Esophagus squamous epithelium (tissue), 5 donors: ENCODE measurements at places on chromosomes 7 and 10.

DNA sequence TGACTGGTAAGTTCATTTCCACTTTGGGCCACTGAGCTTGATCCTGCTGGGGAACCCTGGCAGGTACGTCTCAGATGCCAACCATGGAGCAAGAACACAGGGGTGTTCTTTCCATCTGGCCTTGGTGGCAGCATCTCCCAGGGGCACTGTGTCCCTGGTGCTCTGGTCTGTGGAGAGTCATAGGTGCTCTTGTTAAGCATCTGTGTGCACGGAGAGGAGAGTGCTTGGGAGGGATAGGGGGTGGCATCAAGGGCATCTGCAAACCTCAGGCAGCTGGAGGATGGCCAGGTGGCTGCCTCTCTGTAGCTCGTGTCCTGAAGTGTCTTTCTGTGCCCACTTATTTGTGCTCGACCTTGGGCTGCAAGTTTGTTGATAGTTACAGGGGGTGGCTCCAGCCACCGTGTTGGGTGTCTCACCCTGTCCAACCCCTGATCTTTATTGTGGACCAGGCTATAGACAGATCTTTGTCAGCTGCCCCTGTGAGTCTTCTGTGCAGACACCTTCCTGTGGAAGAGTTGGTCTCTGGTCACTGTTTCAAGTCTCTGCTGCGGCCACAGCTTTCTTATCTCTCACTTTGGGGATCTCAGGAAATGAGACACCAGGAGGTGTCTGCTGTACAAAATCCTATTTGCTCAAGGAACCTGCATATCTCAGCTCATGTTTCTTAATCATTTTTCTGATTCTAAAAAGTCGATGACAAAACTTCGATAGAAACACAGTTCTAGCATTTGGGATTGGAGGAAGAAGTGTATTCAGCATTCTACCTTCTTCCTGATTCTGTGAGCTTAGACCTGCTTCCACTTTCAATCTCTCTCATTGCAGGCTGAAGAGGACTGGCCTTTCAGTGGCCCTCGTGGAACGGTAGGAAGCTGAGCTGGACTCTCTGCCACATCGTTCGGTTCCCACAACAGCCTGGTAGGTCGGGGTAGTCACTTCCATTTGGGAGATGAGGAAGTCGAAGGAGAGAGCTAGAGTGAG, 17.2 kb upstream of the GIMAP8 start:
- DNase-seq: no peak

GRCh38 chr7:140541513-140542227, 62.4 kb upstream of the MKRN1 start:
- no peak for DNase-seq

DNA sequence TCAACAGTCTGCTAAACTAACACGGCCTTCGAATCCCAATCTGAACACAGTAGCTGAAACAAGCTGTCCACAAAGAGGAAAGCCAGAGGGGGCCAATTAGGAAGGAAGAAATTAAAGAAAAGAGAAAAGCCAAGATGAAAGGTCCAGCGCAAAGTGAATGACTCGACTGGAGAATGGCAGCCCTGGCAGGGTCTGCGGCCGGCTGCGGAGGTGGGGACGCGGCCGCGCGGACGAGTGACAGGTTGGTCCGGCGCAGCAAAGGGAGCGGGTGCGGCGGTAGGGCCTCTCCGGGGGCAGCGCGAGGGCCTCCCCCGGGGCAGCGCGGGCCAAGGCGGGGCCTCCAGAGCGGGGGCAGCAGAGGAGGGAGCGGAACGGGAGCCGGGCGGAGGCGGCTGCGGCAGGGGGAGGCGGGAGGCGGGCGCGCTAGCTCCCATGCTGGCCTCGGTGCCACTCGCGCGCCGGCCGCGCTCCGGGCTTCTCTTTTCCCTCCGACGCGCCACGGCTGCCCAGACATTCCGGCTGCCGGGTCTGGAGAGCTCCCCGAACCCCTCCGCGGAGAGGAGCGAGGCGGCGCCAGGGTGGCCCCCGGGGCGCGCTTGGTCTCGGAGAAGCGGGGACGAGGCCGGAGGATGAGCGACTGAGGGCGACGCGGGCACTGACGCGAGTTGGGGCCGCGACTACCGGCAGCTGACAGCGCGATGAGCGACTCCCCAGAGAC, at the start of gene VWC2:
Gene VWC2, plus strand, starts transcription at position 421 of the 718 bp plus-strand sequence. CDS start 1,798 bp downstream, outside the sequence.
- no peak for DNase-seq

DNA sequence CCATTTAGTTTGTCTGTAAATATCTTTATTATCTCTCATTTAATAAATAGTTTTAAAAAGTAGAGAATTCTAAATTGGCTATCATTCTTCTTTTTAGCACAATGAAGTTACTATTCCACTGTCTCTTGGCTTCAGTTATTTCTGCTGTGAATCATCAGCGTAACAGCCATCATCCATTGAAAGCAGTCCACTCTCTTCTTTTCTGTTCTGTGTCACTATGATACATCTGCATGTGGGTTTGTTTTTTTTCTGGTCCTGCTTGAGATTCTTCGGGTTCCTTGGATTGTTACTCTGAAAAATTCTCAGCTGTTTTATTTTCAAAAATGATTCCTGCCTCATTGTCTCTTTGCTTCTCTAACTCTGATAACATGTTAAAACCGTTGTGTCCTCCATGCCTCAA, 52.5 kb downstream of the CSGALNACT2 start:
- DNase-seq: no peak

- no peak for DNase-seq
Measured at GRCh38 chr10:34811968-34812514, 3.1 kb downstream of the PARD3 start.

DNA sequence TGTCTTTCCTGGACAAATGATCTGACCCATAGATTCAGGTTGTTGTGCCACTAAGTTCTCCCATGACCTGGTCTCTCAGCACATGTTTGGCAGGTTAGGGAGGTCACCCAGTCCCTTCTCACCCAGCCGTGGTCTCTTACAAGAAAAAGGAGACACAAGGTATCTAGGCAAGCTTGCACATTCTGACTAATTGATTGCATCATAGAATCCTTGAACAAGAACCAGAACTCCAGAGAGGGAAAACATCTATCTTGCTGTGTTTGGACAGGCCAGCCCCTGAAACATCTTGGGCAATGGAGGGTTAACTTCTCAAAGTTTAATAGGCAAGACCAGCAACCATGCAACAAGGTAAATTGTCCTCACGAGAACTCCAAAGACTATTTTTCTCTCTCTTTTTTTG, 8.5 kb upstream of the HK1 start:
- no peak for DNase-seq

DNA sequence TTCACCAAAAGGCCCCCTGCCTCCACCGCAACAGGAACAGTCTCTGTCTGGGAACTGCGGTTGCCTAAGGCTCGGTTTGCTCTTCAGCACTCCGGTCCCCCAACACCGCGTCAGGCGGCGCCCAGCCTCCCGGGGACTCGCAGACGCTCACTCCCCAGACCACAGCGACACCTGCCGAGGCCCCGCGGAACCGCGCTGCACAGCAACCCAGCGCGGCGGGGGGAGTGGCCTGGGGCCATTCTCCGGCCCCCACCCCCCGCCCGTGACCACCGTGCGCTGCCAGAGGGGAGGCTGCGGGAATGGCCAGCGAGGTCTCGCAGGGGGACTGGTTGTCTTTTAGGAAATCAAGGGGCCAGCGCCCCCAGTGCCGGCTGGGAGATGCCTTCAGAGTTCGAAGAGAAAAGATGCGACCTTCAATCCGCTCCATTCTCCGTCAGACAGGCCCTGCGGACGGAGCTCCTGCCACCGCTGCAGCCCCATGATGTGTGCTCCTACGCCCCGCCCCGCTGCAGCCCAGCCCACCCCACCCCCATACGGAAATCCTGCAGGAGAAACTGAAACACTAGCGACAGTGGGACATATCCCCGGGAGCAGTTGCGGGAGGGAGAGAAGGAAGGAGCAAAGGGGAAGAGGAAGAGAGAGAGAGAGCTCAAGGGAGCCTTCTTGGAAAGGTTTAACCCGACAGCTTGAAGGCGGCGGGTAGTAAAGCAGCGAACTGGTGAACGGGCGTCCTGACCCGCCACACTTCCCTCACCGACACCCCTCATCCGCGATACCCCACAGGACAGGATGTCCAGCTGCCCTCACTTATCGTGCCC, 137.4 kb upstream of the CDCA7L start:
- peak; percentile 23 for DNase-seq

DNA sequence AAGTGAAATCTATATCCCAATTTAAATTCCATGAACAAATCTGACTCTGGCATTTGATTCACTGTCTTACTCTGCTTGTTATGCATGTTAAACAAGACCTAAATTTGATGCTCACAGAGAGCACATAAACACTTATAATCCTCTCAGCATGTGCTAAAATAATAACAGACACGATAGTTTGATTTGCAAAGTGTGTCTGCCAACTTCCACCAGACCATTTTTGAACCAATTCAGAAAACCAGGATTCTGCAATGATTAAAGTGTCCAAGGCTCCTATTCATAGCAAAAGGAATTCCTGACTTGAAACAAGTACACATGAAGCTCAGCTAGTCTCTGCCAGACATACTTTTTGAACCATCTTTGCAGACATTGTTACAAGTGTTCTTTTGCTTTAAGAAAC, 11.2 kb downstream of the RBM20 start:
- no peak for DNase-seq

DNA sequence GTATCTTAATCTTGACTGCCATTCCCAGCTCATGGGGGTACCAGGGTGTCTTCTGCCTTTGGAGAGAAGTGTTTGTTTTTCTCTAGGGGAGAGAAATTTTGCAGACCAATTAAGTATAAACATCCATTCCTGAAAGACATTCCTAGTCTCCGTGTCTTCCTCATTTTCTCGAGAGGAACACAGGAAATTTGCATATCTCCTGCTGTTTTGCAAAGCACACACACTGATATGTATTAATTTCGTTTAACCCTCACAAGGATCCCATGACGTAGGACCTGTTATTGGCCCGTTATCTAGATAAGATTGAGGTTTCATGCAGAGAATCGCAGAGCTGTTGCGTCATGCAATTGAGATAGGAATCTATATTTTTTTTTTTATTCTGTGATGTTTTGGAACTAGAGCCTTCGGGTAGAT, 944 bp downstream of the RHBDD2 start:
- no peak for DNase-seq

DNA sequence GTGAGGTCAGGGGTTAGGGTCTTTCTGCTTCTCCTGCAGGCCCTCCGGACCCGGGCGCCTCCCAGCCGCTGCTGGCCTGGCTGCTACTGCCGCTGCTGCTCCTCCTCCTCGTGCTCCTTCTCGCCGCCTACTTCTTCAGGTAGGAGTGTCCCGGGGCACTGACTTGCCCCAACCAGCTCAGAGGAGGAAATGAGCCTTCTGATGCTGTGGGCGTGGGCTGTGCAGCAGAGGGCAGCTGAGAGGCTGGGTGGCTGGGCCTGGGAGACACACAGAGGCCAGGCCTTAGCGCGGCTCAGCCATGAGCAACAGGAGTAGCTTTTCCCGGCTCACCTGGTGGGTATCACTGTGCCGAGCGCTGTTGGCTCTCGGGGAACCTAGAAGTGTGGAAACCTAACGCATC, 78.9 kb downstream of the MKI67 start:
- DNase-seq: peak; percentile 61

DNA sequence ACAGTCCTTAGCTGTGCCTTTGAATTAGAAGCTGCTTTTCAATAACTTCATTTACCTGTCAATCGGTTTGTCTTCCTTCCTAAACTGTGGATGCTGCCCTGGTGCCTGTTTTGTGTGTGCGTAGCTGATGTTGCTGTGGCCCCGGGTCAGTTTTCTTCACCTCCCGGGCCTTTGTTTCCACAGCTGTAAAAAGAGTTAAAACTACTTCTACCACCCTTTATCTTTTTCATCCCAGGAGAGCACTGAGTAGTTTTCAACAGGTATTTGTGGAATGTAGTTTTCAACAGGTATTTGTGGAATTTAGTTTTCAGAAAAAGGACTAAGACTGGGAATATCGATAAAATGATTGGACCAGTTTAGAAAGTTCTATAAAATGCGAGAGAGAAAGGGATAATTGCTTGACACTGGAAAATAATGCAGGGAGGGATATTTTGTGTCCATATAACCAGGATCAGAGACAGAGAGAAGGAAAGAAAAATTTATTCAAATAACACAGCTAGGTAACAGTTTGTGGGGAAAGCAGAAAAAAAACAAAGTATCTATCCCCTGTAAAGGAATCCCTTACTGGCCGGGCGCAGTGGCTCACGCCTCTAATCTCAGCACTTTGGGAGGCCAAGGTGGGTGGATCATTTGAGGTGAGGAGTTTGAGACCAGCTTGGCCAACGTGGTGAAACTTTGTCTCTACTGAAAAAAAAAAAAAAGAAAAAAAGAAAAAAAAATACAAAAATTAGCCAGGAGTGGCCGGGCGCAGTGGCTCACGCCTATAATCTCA, 15.9 kb upstream of the IGF2BP3 start:
- no peak for DNase-seq

DNA sequence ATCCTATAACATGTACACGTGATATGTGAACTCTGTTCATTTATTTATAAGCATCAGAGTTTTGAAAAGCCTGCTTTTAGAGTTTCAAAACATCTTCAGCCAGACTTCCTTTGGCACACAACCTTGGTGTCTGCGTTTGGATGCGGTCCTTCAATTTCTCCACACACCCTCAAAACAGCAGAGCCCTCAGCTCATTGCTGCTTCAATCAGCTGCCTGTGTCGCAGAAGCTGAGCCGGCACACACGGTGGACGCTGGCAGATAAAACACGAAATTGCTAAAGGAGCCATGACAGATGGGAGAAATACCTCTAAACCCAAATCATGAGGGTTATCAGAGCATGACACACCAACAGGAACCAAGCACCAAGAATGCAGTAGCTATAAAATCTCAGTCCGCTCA, 396.4 kb upstream of the AKR1E2 start:
- no peak for DNase-seq

GRCh38 chr10:50624866-50625501, 1.2 kb upstream of the SGMS1 start:
- DNase-seq: peak; percentile 27

- DNase-seq: no peak
Measured at GRCh38 chr10:29163746-29164145, 125.1 kb upstream of the LYZL1 start.

- DNase-seq: no peak
Measured at GRCh38 chr10:110409926-110410325, 87.8 kb upstream of the DUSP5 start.

DNA sequence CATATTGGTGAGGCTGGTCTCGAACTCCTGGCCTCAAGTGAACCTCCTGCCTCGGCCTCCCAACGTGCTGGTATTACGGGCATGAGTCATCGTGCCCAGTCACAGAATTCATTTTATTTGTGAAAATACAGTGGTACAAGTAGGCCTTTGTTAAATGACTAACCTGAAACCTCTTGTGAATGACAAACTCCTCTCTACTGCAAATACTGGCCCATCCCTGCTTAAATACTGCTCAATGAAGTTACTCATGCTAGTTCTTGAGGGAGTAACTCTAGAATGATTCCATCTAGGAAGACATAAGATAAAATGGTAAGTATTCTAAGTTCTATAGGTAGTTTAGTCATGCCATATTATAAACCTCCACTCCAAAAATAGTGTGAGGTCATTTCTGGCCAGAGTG, 80.7 kb downstream of the UBE2H start:
- no peak for DNase-seq
